ENCODE measurements at places on chromosomes 3 and 15.

GRCh38 chr3:194072097-194072428, 63.9 kb upstream of the HES1 start:
- DNase-seq = no peak

DNA sequence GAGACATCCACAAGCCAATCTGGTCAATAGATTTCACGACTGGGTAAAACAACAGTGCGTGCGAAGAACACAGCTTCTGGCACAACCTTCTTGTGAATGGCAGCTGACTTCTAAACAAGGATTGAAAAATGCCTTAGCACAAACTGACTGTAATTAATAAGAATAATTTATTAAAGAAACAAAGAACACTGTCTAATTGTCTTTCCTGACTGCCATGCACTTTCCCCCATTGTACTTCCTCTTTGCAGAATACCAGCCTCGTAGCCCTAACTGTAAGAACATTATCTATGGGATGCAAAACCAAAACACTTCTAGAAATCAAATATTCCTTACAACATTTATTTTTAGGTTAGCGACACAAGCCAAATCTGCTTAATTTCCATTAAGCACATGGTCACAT, 6.5 kb downstream of the FOXP1 start:
- DNase-seq = no peak

DNA sequence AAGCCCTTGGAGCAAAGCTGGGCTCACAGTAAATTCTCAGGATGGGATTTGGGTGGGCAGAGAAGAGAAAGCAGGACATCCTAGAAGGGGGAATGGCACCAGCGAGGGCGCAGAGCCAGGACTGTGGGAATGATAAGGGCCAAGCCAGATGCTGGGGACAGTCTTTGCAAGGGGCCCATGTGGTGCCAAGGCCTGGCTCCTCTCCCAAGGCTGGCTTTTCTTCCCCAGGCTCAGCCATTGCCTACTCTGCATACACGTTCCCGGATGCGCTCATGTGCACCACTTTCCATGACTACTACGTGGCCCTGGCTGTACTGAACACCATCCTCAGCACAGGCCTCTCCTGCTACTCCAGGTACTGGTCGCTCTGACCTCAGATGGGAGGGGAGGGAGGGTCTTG, 24.7 kb upstream of the KIF23 start:
- DNase-seq = no peak

- no peak for DNase-seq
These were observed 223.0 kb upstream of the P2RY1 start for GRCh38 chr3:152611905-152612304.

DNA sequence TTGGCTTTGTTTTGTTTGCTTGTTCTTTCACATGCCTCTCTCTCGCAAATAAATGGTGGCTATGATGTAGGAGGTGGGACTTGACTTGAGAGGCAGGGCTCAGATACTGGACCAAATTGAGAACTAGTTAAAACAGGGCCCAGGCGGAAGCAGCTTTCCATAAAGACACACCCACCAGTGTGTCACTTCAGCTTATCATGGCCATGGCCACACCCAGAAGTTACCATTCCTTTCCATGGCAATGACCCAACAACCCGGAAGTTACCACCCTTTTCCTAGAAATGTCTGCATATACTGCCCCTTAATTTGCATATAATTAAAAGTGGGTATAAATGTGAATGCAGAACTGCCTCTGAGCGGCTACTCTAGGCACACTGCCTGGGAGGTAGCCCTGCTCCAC, 62.6 kb upstream of the CNTN4 start:
- DNase-seq = no peak

GRCh38 chr3:107557743-107558142, 35.0 kb downstream of the BBX start:
- DNase-seq = no peak

DNA sequence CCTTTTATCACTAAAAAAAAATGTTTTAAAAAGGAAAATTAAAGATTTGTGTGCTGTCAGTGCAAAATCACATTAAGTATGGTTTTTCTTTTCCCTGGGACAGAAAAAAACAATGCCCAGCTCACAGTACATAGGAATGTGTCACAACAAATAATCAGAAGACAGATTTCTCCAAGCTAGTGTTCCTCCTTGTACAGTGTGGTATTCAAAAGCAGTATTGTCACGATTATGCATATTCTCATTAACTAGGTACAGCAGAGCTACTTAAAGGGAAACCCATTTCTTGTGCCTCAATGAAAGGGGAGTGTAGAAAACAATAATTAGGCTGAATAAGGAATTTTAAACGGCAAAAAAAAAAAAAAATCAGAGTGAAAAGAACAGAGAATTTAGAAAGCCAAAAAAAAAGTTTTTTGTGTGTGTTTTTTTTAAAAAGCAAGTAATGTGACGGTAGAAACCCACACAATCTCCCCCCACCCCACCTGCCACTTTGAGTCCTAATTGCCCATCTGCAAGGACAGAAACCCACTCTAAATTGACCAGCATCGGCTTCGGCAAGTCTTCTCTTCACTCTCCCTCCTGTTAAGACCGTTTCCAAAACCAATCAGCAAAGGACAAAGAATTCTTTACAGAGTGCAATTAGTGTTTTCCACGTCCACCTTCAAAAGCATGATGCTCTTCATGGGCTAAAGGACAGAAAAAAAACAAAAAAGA, 41.0 kb downstream of the EIF4E3 start:
- no peak for DNase-seq

GRCh38 chr3:26365706-26366105, 256.9 kb upstream of the LRRC3B start:
- no peak for DNase-seq

- no peak for DNase-seq
These were observed 289.3 kb downstream of the EPHB1 start for GRCh38 chr3:135084405-135084804.

- DNase-seq = no peak
These were observed 358.6 kb downstream of the CHST2 start for GRCh38 chr3:143478115-143478693.

GRCh38 chr15:74584779-74585178, 30.9 kb upstream of the CLK3 start:
- DNase-seq = no peak

DNA sequence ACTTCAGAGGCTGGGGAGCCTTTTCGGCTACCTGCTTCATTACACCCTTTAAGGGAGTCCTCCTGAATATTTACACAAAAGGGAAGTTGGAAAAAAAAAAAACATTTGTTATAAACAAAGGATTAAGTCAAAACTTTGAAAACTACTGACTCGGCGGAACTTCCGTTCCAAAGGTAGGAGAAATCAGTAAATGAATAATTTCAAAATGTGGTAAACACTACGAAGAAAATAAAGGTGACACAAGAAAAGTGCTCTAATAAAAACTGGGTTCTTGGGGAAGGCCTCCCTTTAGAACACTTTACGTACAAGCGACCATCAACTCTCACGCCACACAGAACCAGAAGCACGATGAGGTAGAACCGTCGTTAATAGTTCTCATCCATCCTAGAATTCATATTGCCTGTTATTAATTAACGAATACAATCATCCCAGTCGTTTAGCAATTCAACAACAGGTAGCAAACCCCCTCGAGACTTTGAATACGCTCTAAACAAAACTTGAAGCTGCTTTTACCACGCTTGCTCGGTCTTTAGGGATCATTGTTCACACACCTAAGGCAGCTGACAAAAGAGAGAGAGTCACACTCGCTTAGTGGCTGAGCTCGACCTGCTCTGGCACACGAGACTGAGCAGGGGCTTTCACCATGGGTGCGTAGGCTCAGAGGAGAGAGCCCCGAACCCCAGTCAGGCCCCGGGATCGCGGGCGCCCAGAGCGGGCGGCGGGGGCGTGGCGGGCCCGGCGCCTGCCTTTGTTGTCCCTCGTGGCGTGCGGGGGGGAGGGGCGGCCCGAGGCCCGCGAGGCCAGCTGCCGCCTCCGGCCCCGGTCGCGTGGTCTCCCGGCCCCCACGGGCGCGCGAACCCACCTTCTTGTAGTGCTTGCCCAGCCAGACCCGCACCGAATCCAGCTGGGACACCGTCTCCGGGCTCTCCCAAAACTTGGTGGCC, 680 bp downstream of the SMARCC1 start:
- DNase-seq = peak; percentile 7

DNA sequence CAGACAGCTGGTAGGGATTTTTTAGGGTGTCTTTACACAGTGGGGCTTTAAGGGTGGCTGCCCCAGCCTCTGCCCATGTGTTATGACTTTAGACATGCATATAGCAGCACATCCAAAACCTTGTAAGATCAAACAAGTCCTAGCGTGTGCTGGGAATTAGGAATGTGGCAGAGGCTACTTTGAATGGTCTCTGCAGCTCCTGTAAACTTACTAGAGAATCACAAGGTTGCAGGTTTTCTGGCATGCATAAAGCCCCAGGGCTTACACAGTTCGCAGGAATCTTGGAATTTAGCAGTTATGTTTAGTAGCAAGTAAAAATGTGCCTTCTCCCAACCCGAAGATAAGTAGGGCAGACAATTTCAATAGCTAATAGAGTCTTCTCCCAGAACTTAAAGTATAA, 46.9 kb upstream of the COL6A6 start:
- no peak for DNase-seq

- DNase-seq = no peak
These were observed 99.4 kb upstream of the TSC22D2 start for GRCh38 chr3:150308481-150309256.

- no peak for DNase-seq
These were observed 6.4 kb upstream of the CPOX start for GRCh38 chr3:98599647-98600411.

- no peak for DNase-seq
These were observed 19.5 kb upstream of the BSN start for GRCh38 chr3:49534581-49535441.

DNA sequence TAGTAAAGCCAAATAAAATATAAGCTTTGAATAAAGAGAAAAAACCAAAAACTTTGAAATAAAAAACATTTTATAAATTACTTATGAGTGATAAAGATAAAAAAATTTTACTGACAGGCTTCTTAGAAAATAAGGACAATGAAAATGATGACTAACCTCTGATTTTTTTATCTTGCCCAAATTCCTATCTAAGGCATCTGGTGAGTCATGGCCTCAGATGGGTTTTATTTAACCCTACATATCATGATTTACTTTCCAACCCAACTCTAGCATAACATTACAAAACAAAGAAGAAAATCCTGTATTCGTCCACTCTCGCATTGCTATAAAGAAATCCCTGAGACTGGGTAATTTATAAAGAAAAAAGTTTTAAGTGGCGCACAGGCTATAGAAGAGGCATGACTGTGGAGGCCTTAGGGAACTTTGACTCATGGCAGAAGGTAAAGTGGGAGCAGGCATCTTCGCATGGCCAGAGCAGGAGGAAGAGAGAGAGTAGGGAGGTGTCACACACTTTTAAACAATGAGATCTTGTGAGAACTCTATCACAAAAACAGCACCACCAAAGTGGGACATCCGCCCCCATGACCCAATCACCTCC, 152.1 kb downstream of the NEK10 start:
- DNase-seq = no peak

- no peak for DNase-seq
These were observed 77.2 kb upstream of the RASGRF1 start for GRCh38 chr15:79167776-79168175.

- no peak for DNase-seq
These were observed 54.2 kb downstream of the PHLDB2 start for GRCh38 chr3:111913163-111913763.

GRCh38 chr15:74768771-74769342, 13.0 kb upstream of the CSK start:
- peak; percentile 9 for DNase-seq

GRCh38 chr3:140199743-140200142, 264.8 kb downstream of the CLSTN2 start:
- no peak for DNase-seq
